ENCODE measurements at places on chromosomes 1 and 21. TPM values are rescaled to one million over a fixed set of nuclear protein-coding genes. Genes with fewer than 3 reads are reported as not detected.

Gene TMEM51
- 0.57 TPM for total RNA-seq

Gene LIPI
- not detected for total RNA-seq

Gene CCDC24
- 1.3 TPM for total RNA-seq

Gene KIF26B
- not detected for total RNA-seq

Gene KCNC4
- 9.0 TPM for total RNA-seq

Gene C1QB
- total RNA-seq = 0.50 TPM

Gene CHIA
- total RNA-seq = not detected

- no peaks in the 10 kb centered on the region for H3K4me1 ChIP-seq
- no peak overlapping the region for H3K4me3 ChIP-seq
- no peak overlapping the region for H3K27ac ChIP-seq
These were observed 84.8 kb downstream of the NR5A2 start for GRCh38 chr1:200112290-200112689.

DNA sequence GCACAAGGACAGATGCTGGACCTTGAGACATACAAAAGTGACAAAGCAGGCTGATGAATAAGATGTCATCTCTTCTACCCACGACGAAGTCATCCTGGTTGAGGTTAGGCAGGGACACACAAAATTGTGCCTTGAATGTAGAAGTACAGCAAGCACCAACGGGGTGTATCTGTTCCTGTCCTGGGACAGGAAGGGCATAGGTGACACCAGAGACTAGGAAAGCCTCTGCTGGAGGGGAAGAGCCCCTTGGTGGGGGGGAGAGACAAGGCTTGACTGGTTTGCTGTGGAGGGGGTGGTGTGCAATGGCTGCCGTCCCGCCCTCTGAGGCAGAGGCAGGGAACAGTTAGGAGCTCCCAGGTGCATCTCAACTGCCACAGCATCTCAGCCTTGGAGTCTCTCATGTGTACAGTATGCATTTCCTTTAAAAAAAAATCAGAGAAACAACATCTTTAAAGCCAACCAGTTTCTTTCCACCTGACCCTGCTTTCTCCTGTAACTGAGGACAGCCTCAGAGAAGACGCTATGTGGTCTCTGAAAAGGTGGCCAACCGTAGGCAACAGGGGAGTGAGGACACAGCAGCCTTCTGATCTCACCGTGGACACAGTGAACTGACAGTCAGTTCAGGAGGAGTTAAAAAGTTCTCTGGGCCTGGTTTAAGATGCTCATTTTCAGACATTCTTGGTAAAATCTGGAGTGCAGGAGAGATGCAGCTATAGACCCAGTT is 17.7 kb upstream of the GFI1 start:
- H3K27me3 ChIP-seq = no peaks in the 10 kb centered on the region
- no peak overlapping the region for H3K4me3 ChIP-seq
- H3K36me3 ChIP-seq = peaks cover 3% of the 10 kb centered on the region
- peak overlapping the region; percentile 24 for H3K27ac ChIP-seq

DNA sequence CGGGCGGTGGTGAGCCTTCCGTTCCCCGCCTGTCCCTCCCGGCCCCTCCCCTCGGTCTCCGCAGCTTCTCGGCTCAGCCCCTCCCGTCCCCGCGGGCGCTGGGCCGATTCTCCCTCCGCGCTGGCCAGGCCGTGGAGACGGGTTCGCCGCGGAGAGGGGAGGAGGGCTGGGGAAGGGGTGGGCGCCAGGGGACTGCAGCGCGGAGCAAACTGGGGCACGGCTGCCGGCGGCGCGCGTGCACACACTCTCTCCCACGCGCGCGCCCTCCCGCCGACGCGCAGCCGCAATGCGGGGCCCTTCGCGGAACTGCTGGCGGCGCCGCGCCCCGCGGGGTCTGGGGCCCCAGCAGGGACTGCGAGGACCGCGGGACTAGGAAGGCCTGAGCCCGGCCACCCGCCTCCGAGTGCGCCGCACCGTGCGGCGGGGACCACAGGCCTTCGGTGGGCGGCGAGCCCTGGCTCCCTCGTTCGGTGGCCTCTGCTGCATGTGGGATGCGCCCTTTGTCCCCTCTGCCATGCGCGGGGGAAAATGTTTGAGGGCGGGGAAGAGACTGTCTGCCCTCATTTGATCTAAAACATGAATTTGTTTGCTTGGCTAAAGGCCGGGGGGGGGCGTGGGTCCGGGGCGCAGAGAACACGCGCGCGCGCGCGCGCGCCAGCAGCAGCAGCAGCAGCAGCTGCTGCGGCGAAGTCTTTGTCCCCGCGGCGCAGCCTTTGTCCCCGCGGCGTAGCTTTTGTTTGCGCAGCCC is 90.7 kb upstream of the VAMP3 start:
- peak overlapping the region; percentile 73 for H3K4me3 ChIP-seq
- peak; percentile 63 for DNase-seq
- no peaks in the 10 kb centered on the region for H3K4me1 ChIP-seq
- H3K36me3 ChIP-seq = no peaks in the 10 kb centered on the region
- H3K27ac ChIP-seq = no peak overlapping the region

- H3K4me1 ChIP-seq = peaks cover 40% of the 10 kb centered on the region
- H3K36me3 ChIP-seq = peaks cover 30% of the 10 kb centered on the region
- H3K4me3 ChIP-seq = peak overlapping the region; percentile 94
- H3K27me3 ChIP-seq = no peaks in the 10 kb centered on the region
These were observed 670 bp downstream of the COX20 start for GRCh38 chr1:244836135-244836521.

DNA sequence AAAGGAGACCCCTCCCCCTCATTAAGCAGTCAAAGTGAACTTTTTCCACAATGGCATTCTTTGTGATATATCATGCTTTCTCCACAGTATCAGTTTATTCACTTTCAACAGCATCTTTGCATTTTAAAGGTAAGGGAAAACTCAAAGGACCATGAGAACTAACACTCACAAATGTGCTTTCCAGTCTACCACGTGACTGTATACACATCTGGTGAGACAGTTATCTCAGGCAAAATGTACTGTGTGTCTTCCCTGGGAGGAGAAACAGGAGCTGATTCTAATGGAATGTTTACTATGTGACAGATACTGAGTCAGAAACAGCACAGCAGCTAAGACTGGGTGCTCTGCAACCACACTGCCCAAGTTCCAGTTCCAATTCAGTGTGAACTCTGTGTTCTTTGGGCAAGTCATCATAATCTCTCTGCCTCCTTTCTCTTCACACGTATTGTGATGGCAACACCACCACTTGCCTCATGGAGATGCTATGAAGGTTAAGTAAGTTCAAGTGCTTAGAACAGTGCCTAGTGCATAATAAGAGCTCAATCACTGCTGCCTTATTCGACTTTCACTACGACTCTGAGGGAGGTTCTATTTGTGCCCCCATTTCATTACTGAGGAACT is 79.0 kb downstream of the SLC45A1 start:
- peak overlapping the region; percentile 25 for H3K4me3 ChIP-seq
- H3K27ac ChIP-seq = peak overlapping the region; percentile 77
- no peak for DNase-seq

DNA sequence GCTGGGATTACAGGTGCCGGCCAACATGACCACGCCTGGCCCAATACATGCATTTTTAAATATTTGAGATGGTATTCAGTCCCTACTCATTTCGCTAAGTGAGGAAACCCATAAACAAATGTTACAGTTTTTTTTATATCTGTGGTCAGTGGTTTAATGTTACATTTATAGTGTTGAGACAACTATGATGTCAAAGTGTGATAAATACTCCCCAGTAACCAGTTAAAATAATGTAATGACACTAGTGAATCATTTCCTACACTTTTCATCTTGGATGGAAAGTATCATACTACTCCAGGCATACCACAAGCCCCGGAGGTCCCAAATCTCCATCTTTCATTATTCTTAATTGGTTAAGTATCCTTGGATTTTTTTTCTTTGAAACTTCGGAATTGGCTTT is 87.5 kb upstream of the KIF26B start:
- no peak overlapping the region for H3K27ac ChIP-seq
- H3K4me3 ChIP-seq = no peak overlapping the region
- no peaks in the 10 kb centered on the region for H3K27me3 ChIP-seq
- H3K36me3 ChIP-seq = no peaks in the 10 kb centered on the region
- no peaks in the 10 kb centered on the region for H3K4me1 ChIP-seq

DNA sequence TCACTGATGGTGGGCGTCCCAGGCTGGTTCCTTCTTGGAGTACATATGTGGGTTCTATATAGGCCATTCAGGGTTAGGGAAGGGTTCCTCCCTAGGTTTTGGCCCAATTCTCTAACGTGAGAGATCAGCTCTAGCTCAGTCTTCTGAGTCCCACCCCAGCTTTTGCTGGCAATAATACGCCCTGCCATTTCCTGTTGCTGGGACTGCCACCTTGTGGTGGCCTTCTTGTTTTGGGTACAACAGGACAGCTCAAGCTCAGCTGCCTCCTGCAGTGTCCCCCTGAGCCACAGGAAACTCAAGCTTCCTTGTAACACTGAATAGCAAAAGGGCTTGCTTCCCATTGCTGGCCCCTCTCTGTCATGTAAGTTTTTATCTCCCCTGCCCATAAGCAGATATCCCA is 77.8 kb downstream of the BACH1 start:
- peaks cover 10% of the 10 kb centered on the region for H3K4me1 ChIP-seq
- H3K27ac ChIP-seq = peak overlapping the region; percentile 31
- peak; percentile 48 for DNase-seq
- no peak overlapping the region for H3K4me3 ChIP-seq

GRCh38 chr21:16838331-16838730 is 674.5 kb upstream of the CXADR start:
- DNase-seq = no peak
- no peaks in the 10 kb centered on the region for H3K27me3 ChIP-seq
- no peak overlapping the region for H3K4me3 ChIP-seq
- no peak overlapping the region for H3K27ac ChIP-seq
- no peaks in the 10 kb centered on the region for H3K4me1 ChIP-seq

GRCh38 chr1:204742676-204743251 is 57.2 kb upstream of the LRRN2 start:
- DNase-seq = no peak
- H3K27me3 ChIP-seq = peaks cover 48% of the 10 kb centered on the region
